ENCODE measurements at places on chromosomes 2 and 18.

- no peak for DNase-seq
Measured at GRCh38 chr2:226403369-226403768, 396.3 kb downstream of the IRS1 start.

GRCh38 chr2:155574941-155575340 lies 757.6 kb downstream of the NR4A2 start:
- no peak for DNase-seq

DNA sequence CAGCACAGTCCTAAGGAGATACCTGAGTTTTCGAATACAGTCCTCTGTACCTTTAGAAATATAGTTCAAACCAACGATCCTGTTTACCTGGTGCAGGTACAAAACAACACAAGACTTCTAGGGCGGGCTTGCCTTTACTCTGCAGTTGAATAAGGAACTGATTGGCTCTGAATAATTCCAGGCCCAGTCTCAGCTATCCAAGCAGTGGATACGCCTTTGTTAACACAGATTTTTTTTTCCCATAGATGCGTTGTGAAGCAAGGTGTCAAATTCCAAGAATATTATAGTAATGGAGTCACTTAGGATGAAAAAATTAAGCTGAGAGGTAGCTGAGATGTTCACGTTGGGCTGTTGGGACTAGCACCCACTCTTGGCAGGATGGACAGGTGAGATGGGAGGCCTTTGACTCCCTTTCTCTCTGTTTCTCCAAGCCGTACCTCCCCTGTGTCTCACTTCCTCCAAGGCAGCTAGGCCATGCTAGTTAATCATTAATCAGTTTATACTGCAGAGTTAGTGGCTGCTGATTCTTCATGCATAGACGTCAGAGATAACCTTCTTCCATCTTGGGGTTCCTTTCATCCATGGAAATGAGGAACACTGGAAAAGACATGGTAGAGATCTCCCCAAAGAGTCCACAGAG lies 380.8 kb upstream of the ACVR2A start:
- no peak for DNase-seq

GRCh38 chr2:98935777-98936352 lies at the start of gene CRACDL:
Gene CRACDL (minus strand): TSS chr2:98936225. CDS start chr2:98846800, 89,425 bp downstream.
- peak; percentile 23 for DNase-seq

DNA sequence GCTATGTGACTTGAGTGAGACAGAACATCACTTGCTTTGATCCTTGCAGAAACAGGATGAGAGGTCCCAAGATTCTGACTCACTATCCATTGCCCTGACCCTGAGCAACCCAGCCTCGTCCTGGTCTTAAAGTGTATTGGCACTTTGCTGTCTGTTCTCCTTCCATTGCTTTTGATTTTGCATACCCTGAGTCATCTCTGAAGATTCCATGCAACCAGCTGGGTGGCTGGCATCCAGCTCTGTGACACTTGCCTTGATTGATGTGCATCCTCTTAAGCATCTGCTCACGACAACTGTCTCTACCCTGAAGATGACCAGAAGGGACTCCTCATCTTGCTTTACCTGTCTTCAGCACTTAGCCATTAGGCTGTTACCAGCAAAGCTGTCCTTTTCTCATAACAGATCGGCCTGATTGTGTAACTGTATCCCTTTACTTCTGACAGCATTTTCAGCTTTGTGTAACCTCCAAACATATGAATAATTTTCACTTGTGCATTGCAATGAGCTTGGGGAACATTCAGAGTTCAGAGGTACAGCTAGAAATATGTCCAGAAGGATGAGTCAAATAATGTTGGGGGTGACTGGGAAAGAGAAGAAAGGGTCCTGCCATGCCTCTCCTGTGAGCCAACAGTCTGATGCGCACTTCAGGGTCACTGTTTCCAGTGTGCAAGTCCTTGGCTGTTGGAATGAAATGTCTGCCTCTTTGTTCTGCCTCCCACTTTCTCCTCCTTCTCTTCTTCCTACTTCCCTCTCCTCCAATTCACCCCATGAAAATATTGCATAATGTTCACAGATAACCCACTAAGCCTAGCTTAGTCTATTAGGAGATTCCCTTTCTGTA lies 249.7 kb upstream of the OSR1 start:
- no peak for DNase-seq

DNA sequence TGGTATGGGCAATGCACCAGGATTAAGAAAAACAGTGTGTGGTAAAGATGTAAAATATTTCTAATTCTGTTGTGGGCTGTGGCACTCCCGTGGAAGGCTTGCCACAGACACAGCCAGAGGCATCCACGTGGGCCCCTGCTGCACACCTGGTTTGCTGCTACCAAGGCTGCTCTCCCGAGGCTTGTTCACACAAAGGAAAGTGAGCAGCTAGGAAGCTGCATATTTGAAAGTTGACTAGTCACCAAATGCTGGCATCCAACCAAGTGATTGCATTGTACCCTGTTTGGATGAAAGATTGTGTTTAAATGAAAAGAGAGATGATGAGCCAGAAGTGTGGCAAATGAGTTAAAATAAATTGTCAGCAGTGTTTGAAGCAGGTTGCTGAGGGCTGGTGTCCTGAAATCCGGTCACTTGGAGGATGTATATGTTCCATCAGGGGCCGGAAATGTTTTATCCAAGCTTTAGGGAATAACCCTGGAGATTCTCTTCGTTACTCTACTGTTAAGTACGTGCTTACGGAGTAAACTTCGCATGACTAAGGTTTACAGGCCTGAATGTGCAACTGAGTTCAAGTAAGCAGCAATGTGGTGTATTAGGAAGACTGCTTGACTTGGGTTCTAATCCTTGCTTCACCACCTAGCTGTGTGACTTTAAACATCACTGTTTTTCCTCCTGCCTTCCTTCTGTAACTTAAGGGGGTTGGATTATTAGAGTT lies 86.1 kb downstream of the MSH2 start:
- DNase-seq: no peak

- no peak for DNase-seq
Measured at GRCh38 chr2:29549069-29549380, 372.4 kb downstream of the ALK start.

DNA sequence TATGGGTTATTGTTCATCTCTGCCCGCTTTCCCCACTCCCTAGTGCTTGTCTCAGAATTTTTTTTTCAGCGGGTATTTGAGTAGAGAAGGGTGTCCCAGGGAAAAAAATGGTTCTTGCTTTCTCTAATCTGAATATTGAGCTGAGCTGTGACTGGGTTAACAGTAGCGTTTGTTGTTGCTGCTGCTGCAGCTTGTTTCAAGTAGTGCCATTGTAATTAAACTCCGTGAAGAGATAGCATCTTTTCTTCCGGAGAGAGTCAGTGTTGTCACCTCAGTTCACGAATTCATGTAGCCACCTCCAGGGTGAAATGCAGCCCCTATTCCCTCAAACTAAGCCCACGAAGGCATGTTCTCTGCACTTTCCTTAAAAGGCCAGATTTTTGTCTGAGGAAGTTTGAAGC lies 1.5 kb upstream of the AAK1 start:
- DNase-seq: peak; percentile 35

DNA sequence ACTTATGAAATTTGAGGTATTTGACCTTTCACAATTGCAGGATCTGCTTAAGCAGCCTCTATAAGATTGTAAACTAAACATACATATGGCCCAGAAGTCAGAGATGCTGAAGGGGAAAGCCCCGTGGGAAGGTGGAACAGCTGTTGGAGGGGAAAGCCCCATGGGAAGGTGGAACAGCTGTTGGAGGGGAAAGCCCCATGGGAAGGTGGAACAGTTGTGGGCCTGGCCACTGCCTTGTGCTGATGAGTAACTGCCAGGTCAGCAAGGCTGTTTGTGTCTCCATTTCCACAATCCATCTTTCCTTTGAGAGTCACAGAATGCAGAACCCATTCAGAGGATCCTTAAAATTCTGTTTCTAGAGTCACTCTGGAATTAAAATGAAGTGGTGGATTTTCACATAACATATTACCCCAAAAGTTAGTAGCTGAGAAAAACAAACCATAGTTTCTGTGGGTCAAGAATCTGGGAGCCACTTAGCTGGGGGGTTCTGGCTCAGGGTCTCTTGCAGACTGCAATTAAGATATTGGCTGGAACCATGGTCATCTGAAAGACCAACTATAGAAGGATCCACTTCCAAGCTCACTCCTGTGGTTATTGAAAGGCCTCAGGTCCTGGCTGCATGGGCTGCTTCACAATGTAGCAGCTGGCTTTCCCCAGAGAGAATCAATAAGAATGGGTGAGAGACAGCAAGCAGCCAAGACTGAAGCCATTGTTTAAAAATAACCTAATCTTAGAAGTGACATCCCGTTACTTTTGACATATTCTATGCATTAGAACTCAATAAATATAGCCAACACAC lies 86.6 kb upstream of the CAVIN2 start:
- no peak for DNase-seq

GRCh38 chr2:238509151-238509835 lies 82.6 kb downstream of the ASB1 start:
- DNase-seq: no peak

GRCh38 chr2:239818086-239818485 lies 207.1 kb downstream of the NDUFA10 start:
- no peak for DNase-seq

GRCh38 chr2:240925568-240926515 lies 19.7 kb downstream of the CROCC2 start:
- no peak for DNase-seq

DNA sequence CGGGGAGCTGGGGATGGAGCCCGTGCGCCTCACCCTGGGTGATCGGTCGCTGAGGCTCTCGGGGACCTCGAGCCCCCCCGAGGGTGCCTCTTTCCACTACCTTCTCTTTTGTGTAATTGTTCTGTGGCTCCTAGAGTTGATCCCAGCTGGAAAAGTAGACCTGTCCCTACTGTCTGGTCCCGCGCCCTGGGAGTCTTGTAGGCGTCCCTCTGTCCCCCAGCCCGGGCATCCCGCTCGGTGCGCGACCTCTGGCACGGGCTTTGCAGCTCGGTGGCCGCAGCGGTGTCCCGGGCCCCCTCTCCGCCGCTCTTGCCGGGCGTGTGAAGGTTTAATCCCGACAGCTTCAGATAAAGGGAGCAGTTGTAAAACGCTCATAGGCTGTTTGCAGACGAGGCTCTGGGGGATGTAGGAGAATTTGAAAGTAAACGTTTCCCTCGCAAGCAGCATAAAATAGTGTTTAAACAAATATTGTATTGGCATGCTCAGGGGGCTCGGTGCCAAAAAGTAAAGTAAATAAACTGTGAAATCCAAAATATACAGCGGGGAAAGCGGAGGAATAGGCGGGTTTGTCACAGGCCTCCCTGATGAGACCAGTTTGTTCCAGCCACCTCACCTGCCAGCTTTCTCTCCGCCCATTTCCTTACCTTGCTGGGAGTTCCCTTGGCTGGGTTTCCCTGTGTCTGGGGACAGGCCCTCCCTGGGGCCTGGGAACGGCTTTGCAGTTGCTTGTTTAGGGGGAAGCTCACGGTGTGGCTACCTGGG lies 1.9 kb downstream of the GLI2 start:
- DNase-seq: no peak

GRCh38 chr2:143081616-143082015 lies 47.6 kb upstream of the ARHGAP15 start:
- no peak for DNase-seq

GRCh38 chr2:156471762-156472161 lies 35.6 kb downstream of the GPD2 start:
- no peak for DNase-seq

- no peak for DNase-seq
Measured at GRCh38 chr2:129763966-129764365, 215.5 kb upstream of the RAB6C start.

DNA sequence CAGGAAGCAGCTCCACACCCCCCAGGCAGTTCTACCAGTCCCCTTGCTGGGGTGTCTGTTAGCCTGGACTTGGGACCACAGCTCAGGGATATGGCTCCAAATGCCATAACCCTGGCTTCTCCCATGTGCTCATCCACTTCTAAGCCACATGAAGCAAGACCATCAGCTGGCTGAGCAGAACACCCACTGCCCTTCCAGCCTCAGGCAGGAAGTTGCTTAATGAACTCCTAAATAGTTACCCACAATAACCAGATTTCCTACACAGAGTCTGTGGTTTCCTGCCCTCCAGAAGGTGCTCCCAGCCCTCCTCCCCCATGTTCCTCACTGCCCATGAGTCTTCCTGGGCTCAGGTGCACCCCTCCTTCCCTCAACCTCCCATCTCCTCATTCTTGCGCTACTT lies 98.3 kb upstream of the EPC2 start:
- DNase-seq: no peak
